HCT116 (cell line): ENCODE measurements at places on chromosomes 2 and 18.
A peak's percentile ranks its signal among the peaks of the same experiment; 100 is the strongest.

GRCh38 chr2:152025678-152026287 lies 73.1 kb downstream of the CACNB4 start:
- DNase-seq, result peak; percentile 65

- DNase-seq, result no peak
Measured at GRCh38 chr2:40592218-40592617, 140.3 kb upstream of the SLC8A1 start.

- DNase-seq, result no peak
Measured at GRCh38 chr2:211367711-211368110, 811.3 kb downstream of the CPS1 start.

DNA sequence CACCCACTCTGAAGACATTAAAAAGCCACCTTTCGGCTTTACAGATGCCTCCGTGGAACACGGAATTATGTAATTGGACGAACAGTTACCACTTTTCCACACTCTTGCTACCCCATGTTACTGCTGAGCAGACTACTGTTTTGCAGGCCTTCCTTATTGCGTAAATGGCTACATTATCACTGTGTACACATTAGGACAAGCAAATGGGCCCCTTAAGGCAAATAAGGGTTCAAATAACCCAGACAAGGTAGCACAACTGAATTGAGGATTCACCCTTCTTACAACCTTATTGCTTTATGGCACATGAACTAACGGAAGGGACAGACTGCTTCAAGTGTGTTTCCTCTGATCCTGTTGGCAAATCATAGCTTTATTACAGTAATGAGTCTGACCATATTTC lies 832.2 kb upstream of the FANCL start:
- DNase-seq, result no peak

DNA sequence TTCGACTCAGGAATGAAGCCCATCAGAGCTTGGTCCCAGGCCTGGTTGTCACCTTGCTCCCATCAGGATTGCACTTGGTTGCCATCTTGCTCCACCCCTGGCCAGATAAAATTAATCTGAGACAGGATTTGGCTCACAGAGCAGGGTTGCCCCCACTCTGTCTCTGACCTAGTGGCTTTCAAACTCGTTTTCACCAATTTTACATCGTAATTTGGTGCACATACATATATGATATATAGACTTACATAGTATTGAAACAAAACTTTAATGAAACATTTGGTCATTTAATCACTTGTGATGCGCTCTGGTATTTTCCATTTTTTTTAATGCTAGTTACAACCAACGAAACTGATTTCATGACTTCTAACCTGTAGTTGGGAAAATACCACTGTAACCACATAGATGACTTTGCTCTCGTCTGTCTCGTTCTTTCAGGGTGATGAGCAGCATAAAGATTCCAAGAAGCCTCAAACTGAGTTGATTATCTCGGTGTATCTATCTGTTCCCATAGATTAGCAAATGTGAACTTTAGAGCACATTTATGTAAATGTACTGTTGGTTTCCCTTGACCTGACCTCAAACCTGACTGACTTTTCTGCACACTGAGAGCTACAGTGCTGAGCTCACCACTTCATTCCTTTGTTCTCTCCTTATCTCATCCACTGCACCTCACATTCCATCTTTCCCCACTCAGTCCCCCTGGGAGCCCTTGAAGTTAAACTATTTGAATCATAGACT lies 30.5 kb upstream of the PLB1 start:
- DNase-seq, result no peak

DNA sequence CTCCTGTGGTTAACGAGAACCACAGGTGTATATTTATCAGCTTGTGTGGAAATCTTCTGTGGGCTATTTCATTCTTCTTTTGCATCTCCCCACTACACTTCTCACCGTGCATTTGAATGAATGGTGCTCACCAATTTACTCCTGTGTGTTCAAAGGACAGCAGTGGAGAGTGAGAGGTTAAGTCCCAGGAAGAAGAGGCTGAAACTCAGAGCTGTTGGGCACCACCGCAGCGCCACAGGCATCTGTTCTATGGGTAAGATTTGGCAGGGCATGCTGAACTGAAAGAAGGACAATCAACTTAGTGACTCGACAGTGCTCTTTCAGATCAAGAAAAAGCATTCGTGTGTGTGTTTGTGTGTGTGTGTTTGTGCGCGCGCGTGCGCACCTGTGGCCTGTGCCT lies 297.9 kb upstream of the SIX2 start:
- no peak for DNase-seq

DNA sequence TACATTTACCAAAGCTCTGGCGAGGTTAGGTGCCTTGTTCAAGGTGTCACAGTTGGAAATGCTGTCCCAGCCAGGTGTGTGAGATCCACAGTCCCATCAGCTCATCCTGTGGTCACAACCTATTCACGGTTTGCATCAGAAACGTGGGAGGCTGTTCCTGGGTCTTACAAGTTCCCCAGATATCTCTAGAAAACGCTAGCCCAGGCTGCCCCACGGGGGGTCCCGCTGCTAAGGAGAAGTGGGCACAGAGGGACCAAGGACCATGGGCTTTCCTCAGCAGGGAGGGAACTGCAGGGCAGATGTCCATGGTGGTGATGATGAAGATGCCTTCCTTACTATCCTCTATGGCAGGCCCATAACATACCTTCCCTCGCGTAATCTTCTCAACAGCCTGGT lies 649 bp downstream of the FECH start:
- DNase-seq, result no peak

DNA sequence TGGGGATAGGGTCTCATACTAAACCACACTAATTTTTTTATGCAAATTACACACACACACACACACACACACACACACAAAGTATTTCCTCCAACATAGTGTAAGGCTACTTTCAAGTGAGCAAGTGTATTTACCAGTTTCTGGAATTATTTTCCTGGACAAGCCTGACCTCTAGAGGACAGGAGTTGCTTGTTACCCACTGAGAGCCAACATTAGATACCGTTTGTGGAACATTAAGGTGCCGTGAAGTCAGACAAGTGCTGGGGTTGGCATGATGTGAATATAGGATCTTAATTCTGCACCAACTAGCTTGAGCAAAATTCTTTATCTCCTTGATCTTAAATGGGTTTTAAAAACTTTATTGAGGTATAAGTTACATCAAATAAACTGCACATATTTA lies 39.3 kb upstream of the SERPINB2 start:
- DNase-seq, result peak; percentile 66

DNA sequence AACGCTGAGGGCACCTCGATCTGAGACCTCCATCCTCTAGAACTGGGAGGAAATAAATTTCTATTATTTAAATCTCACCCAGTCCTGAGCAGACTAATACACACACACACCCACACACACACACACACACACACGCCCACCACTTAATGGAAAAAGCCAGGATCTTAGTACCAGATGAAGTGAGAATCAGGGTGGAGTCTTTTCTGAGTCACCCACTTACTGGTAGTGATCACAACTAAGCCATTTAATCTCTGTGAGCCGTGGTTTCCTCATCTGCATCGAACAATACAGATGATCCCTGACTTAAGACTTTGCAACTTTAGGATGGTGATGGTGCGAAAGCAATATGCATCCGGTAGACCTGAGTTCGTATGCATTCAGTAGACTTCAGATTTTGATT lies 18.6 kb downstream of the THNSL2 start:
- no peak for DNase-seq

GRCh38 chr2:85911097-85911496 lies 22.3 kb upstream of the ST3GAL5 start:
- DNase-seq, result no peak

- DNase-seq, result no peak
Measured at GRCh38 chr2:112794841-112795240, 10.5 kb upstream of the IL1A start.

- DNase-seq, result no peak
Measured at GRCh38 chr2:96202152-96202854, 6.3 kb downstream of the STARD7 start.

GRCh38 chr2:120935339-120936313 lies 200.0 kb downstream of the GLI2 start:
- DNase-seq, result no peak

DNA sequence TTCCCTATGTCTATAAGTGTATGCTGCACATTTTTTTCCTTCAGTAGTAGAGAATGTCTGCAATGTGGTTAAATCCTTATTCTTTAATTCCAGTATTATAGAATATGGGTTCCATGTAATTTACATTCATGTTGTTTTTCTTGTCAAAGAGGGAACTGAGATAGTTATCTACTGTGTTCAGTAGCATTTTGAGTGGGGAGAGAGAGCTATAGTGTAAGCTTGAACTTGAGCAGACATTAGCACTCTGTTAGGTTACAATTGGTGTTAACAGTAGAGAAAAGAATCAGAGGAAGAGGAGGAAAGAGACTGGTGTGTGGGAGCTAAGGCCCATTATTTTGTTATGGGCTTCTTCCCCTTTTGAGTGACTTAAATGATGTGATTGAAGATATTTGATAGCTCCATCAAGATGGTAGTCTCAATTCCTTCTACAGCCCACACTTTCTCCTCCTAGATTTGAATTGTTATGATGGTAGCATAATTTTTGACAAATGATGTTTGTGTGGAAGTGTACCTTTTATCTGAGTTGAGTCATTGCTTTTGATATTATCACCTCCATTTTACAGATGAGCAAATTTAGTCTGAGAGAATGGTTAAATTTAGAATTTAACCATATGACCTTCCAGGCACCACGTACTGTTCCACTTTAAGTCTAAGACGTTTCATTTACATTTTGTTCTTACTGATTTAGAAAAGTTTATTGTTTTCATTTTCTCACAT lies 71.3 kb downstream of the FMNL2 start:
- no peak for DNase-seq

GRCh38 chr2:195575879-195576401 lies 81.1 kb upstream of the SLC39A10 start:
- DNase-seq, result peak; percentile 24

- DNase-seq, result no peak
Measured at GRCh38 chr2:239569401-239570090, 168.7 kb upstream of the HDAC4 start.

- no peak for DNase-seq
Measured at GRCh38 chr2:200340508-200341224, 34.2 kb downstream of the SPATS2L start.

DNA sequence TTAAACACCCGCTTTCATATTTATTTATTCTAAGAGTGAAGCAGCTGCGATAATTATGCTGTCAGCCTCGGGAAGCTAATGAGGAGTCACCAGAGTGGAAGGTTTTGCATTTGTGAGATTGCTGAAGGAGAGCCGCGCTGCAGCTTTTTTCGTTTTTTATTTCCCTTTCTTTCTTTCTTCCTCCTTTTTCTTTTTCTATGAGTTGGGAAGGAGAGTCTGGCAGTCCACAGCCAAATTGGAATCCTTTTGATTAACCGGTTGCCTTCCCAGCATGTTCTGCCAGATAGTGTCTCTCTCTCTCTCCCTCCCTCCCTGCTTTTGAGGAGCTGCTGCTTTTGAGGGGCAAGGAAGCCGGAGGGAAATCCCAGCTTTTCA lies 82.1 kb downstream of the CDK15 start:
- DNase-seq, result no peak

GRCh38 chr18:10727477-10727876 lies 201.7 kb downstream of the NAPG start:
- DNase-seq, result no peak

GRCh38 chr18:49591775-49592174 lies 29.9 kb downstream of the LIPG start:
- DNase-seq, result no peak

- DNase-seq, result no peak
Measured at GRCh38 chr2:121140734-121141133, 144.3 kb downstream of the TFCP2L1 start.

- no peak for DNase-seq
Measured at GRCh38 chr2:3420769-3421397, 41.4 kb downstream of the TRAPPC12 start.

DNA sequence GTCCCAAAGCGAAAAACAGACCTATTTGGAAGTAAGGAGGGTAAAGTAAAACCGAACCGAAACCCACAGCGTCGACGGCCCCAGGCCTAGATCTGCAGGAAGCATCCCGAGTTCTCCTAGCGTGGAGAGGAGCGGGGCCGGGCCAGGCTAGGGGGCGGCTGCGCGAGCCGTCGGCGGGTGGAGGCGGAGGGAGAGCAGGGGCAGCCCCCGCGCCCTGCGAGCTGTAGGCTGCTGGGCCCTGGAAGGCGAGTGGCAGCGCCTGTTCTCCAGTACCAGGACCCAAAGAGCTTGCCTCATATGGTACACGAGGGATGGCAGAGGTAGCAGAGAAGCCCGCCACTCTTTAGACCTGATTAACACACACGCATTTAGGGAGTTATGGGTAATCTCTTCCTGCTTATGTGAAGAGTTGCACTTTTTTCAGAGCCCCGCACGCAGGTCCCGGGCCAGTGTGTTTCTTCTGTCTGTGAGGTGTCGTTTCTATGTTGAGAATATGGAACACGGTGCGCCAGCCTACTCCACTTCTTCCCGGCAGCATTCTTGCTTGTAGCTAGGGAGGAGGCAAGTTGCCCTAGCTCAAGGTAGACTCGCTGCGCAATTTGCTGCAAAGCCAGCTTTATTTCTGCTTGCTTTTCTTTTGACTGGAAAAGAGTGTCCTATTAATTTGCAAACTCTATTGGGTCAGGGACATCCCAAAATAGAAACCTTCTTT lies 71.1 kb downstream of the ARHGEF33 start:
- DNase-seq, result no peak

DNA sequence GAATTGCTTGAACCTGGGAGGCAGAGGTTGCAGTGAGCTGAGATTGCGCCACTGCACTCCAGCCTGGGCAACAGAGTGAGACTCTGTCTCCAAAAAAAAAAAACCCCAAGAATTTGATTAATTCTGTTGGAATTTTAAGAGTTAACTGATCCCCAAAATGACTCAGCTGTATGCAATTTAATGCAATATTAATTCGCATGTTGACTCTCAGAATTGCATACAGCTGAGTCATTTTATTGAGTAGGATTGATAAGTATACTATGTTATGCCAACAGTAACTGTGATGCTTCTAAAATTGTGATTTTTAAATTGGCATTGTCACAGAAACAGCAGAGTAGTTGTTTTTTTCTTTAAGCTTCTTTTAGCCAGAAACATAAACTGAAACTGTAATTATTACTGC lies 19.6 kb downstream of the MSH2 start:
- DNase-seq, result no peak

DNA sequence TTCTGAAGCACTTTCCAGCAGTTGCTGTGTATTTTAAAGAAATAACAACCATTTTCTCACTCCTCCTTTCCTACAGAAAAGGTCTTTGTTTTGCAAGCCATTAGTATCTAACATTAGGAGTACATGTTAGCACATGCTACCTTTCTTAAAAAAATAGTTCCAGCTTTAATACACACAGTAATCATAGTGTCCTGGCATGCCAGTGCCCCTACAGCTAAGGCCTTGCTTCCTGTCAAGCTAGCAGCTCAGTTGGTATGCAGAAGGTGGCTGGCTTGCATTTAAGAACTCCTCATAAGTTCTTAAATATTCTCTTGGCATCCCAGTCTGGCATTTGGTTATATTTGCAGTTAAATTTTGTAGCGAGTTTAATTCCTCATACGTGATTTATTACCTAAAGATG lies 141.3 kb upstream of the IL1R2 start:
- DNase-seq, result no peak
